Aorta (tissue), 5 donors: ENCODE measurements at places on chromosomes 3 and 15. TPM values are rescaled to one million over a fixed set of nuclear protein-coding genes. Genes with fewer than 3 reads are reported as not detected.
A peak's percentile ranks its signal among the peaks of the same experiment; 100 is the strongest.

CYFIP1 gene
- 160 TPM for total RNA-seq

KIF15 gene
- total RNA-seq: 0.93 TPM

MTFMT gene
- total RNA-seq: 15.2 TPM

RRP9 gene
- 9.3 TPM for total RNA-seq

SUSD5 gene
- 230 TPM for total RNA-seq

CHST14 gene
- 21.4 TPM for total RNA-seq

CCRL2 gene
- total RNA-seq: 5.1 TPM

TRPC1 gene
- 29.2 TPM for total RNA-seq

DNAJA4 gene
- total RNA-seq: 20.2 TPM

LIPH gene
- total RNA-seq: not detected

C2CD4B gene
- total RNA-seq: 4.4 TPM

TMEM212 gene
- not detected for total RNA-seq

SH2D7 gene
- total RNA-seq: not detected

DNA sequence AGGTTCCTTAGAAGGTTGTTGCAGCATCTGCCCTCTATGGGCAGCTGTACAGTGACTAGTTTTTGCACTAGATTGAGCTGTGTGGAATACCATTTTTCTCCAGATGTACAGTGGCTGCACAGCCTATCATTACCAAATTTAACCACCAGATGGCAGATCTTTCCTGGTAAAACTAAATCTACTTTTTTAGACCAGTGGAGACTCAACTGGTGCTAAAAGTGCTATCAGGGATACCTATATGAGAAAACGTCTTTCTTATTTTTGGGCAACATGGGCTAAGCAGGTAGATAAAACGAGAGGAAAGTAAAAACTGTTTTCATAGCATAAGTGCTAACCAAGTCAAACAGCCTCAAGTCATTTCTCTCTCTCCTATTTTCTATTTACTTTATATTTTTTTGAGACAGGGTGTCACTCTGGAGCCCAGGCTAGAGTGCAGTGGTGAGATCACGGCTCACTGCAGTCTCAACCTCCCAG is 21.2 kb downstream of the IGSF10 start:
- no peaks in the 10 kb centered on the region for H3K36me3 ChIP-seq
- H3K4me3 ChIP-seq: no peak overlapping the region
- H3K4me1 ChIP-seq: no peaks in the 10 kb centered on the region
- no peak overlapping the region for H3K27ac ChIP-seq
- DNase-seq: no peak
- no peaks in the 10 kb centered on the region for H3K27me3 ChIP-seq

DNA sequence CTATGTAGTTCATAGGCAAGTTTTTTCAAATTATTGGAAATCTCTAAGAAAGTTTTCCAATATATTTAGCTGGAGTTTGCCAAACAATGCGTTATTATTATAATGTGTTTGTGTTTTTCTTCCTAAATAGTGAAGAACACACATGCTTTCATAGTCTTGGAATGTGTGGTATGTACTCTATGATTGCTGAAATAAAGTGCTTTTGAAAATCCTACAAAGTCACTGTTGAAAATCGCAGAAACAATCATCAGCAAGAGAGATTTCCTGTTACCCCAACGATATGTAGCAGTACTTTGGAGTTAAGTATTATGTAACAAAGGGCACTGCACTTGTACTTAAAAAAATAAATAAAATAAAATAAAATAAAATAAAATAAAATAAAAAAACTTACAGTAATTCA is 796.2 kb downstream of the NAALADL2 start:
- H3K4me1 ChIP-seq: no peaks in the 10 kb centered on the region
- no peak for DNase-seq
- H3K27me3 ChIP-seq: no peaks in the 10 kb centered on the region
- no peaks in the 10 kb centered on the region for H3K36me3 ChIP-seq
- no peak overlapping the region for H3K4me3 ChIP-seq

DNA sequence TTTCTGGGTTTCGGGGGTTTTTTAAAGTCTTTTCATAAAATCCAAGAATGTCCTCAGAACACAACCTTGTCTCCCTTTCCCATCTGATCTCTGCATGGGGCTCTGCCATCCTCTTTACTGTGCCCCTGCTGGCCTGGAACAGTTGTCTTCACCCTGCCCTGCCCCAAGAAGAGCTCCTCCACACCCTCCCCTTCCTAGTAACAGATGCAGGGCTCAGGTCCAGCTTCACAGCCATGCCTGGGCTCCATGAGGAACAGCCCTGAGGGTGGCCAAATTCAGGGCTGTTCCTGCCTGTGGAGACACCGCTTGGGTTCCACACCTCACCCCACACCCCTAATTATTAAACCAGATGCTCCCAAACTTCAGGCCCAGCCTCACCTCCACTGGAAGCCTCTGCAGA is 12.9 kb upstream of the ULK3 start:
- no peak overlapping the region for H3K4me3 ChIP-seq
- DNase-seq: no peak
- H3K4me1 ChIP-seq: no peaks in the 10 kb centered on the region
- H3K27me3 ChIP-seq: no peaks in the 10 kb centered on the region
- peaks cover 6% of the 10 kb centered on the region for H3K36me3 ChIP-seq

DNA sequence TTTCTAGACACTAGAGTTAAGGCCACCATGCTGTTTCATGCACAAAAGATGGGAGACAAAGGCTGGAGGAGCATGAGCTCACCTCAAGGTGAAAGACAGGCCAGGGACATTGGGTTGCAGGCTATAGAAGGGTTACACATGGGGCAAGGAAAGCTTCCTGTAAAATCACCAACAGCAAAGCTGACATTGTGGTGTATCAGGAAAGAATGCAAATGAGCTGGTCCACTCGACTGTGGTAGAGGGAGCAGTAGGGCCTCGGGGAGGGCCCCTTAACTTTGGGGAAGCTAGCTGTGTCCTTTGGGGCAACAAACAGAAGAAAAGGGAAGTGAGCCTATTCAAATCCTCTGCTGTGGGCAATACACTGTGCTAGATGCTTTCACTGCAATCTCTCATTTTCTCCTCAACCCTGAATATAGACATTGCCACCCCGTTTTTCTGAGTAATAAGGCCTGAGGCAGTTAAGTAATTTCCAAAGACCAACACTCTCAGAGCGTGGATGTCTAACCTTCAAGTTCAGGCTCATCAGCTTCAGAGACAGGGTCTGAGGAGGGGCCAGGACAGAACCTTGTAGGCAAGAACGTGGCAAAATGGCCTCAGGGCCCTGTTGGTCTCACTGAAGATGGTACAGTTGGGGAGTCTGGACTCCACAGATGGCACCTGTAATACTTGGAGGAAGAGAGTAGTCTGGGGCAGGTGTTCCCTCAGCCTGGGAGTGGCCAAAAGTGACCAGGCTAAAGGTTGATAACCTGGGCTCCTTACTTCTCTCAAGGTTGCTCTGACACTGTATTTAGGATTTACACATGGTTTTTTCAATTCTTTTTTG is 24.1 kb downstream of the CX3CR1 start:
- H3K4me1 ChIP-seq: no peaks in the 10 kb centered on the region
- no peaks in the 10 kb centered on the region for H3K27me3 ChIP-seq
- DNase-seq: no peak
- no peaks in the 10 kb centered on the region for H3K36me3 ChIP-seq

GRCh38 chr3:38306941-38307340 is 24.8 kb downstream of the SLC22A14 start:
- DNase-seq: no peak
- H3K4me1 ChIP-seq: no peaks in the 10 kb centered on the region
- H3K27me3 ChIP-seq: no peaks in the 10 kb centered on the region
- no peak overlapping the region for H3K27ac ChIP-seq

- no peak overlapping the region for H3K4me3 ChIP-seq
- H3K36me3 ChIP-seq: no peaks in the 10 kb centered on the region
- no peak for DNase-seq
- no peaks in the 10 kb centered on the region for H3K27me3 ChIP-seq
- no peak overlapping the region for H3K27ac ChIP-seq
Observed at GRCh38 chr15:29048011-29048410, 162.2 kb downstream of the APBA2 start.

- peaks cover 2% of the 10 kb centered on the region for H3K36me3 ChIP-seq
- H3K27me3 ChIP-seq: no peaks in the 10 kb centered on the region
- H3K4me3 ChIP-seq: peak overlapping the region; percentile 56
- DNase-seq: no peak
- no peaks in the 10 kb centered on the region for H3K4me1 ChIP-seq
Observed at GRCh38 chr15:74540161-74540760, 759 bp upstream of the ARID3B start.

DNA sequence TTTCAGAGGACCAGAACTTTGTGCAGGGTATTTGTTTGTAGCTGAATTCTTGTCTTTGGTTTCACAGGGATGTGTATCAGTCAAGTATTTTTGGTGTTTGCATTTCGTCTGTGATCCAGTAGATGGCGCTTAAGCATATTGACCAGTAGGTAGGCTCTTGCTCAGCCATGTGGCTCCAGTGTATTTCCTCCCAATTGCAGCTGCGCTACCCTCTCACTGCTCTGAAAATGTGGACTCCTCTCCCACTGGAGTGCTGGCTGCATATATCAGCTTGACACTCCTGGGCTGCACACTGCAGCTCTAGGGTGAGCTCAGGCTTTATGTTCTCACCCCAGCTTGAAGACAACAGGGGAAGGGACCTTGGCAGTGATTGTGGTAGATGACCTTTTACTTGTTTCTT is 1264.3 kb upstream of the ALCAM start:
- H3K4me1 ChIP-seq: no peaks in the 10 kb centered on the region
- H3K36me3 ChIP-seq: no peaks in the 10 kb centered on the region
- H3K27ac ChIP-seq: no peak overlapping the region

- no peak for DNase-seq
- H3K27me3 ChIP-seq: peaks cover 3% of the 10 kb centered on the region
- no peak overlapping the region for H3K27ac ChIP-seq
- H3K4me3 ChIP-seq: no peak overlapping the region
- H3K36me3 ChIP-seq: no peaks in the 10 kb centered on the region
Observed at GRCh38 chr3:62373714-62374333, 474 bp upstream of the FEZF2 start.

DNA sequence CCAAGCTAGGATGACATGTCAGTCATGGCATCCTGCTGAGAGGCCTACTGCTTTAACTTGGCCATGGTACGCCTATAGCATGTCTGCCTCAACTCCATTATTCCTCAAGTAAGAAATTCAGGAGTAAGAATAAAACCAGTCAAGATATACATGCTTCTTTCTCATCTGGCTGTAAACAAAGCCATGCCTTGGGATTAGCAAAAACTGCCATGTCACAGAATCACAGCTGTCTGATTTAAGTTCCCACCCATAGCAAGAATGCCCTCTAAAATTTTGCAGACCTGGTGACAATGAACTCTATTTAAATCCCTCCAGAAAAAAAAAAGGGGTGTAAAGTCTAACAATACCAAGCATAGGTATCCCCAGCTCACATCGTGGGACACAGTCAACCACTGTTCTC is 55.6 kb upstream of the ACAN start:
- no peaks in the 10 kb centered on the region for H3K36me3 ChIP-seq
- H3K27ac ChIP-seq: peak overlapping the region; percentile 62
- H3K4me3 ChIP-seq: no peak overlapping the region
- H3K27me3 ChIP-seq: no peaks in the 10 kb centered on the region
- DNase-seq: no peak
- peaks cover 3% of the 10 kb centered on the region for H3K4me1 ChIP-seq

DNA sequence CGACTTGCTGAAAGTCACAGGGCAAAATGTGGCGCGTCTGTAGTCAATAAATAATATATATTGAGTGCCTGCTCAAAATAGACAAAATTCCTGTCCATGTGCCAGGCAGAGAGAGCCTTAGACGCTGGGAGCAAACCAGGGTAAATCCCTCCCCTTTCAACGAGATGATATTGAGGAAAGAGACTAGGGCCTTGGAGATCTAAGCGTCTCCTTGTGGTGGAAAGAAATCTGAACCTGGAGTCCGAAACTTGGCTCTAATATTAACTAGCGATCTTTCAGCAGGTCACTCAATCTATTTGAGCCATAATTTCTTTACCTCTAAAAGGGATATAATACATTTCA is 348 bp upstream of the DPP8 start:
- no peak overlapping the region for H3K4me3 ChIP-seq
- H3K36me3 ChIP-seq: no peaks in the 10 kb centered on the region
- no peak for DNase-seq
- no peak overlapping the region for H3K27ac ChIP-seq
- H3K4me1 ChIP-seq: peaks cover 5% of the 10 kb centered on the region
- H3K27me3 ChIP-seq: no peaks in the 10 kb centered on the region

DNA sequence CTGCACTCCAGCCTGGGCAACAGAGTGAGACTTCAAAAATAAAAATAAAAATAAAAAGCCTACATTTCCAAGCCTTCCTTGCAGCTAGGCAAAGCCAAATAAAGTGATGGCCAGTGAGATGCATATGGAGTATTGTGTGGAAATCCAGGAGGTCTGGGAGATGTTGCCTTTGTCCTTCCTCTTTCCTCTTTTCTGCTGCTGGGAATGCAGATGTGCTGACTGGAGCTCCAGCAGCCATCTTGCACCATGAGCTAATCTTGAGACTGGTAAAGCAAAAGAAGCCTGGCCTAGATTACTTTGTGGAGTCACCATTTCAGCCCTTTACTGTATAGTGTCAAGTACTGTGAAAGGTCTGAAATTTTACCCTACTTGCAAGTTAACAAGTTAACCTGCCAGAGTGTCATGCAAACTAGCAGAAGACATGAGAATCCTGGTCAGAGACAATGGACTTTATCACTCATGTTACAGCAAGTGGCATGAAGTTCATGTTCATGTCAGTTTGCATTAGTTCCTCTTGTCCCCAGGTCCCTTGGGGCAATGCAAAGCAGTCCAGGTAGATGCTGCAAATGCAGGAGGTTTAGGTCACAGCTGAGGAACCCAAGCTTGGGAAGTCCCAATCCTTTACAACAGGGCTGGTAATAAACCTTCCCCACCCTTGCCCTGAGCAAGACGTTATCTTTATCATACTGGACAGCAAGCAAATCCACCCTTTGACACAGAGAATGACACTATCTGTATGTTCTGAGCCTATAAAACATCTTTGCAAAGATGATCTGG is 103.1 kb downstream of the TLE3 start:
- no peak overlapping the region for H3K4me3 ChIP-seq
- H3K27me3 ChIP-seq: no peaks in the 10 kb centered on the region
- H3K27ac ChIP-seq: no peak overlapping the region
- no peak for DNase-seq
- no peaks in the 10 kb centered on the region for H3K4me1 ChIP-seq

GRCh38 chr3:33062866-33063265 is 34.1 kb downstream of the GLB1 start:
- H3K4me3 ChIP-seq: no peak overlapping the region
- H3K36me3 ChIP-seq: peaks cover 4% of the 10 kb centered on the region

- H3K4me1 ChIP-seq: no peaks in the 10 kb centered on the region
- no peaks in the 10 kb centered on the region for H3K36me3 ChIP-seq
- no peak overlapping the region for H3K27ac ChIP-seq
- no peak for DNase-seq
Observed at GRCh38 chr3:52798978-52799476, 4.4 kb downstream of the ITIH3 start.

GRCh38 chr3:145760036-145760435 is 400.9 kb downstream of the PLOD2 start:
- no peaks in the 10 kb centered on the region for H3K27me3 ChIP-seq
- no peaks in the 10 kb centered on the region for H3K4me1 ChIP-seq
- no peaks in the 10 kb centered on the region for H3K36me3 ChIP-seq
- no peak overlapping the region for H3K27ac ChIP-seq
